ENCODE measurements at places on chromosomes 4 and X. TPM values are rescaled to one million over a fixed set of nuclear protein-coding genes. Genes with fewer than 3 reads are reported as not detected.

XAGE2 gene
- polyA plus RNA-seq: not detected

GUCY1A1 gene
- 23.3 TPM for polyA plus RNA-seq

TRPC5OS gene
- polyA plus RNA-seq: 0.17 TPM

TBL1X gene
- polyA plus RNA-seq: 16.0 TPM

CENPVL2 gene
- polyA plus RNA-seq: 7.7 TPM

MFAP3L gene
- 19.9 TPM for polyA plus RNA-seq

MAGEA11 gene
- not detected for polyA plus RNA-seq

EDA2R gene
- polyA plus RNA-seq: 3.0 TPM

GRCh38 chr4:73028621-73029020 lies 40.9 kb downstream of the COX18 start:
- no peak for DNase-seq

DNA sequence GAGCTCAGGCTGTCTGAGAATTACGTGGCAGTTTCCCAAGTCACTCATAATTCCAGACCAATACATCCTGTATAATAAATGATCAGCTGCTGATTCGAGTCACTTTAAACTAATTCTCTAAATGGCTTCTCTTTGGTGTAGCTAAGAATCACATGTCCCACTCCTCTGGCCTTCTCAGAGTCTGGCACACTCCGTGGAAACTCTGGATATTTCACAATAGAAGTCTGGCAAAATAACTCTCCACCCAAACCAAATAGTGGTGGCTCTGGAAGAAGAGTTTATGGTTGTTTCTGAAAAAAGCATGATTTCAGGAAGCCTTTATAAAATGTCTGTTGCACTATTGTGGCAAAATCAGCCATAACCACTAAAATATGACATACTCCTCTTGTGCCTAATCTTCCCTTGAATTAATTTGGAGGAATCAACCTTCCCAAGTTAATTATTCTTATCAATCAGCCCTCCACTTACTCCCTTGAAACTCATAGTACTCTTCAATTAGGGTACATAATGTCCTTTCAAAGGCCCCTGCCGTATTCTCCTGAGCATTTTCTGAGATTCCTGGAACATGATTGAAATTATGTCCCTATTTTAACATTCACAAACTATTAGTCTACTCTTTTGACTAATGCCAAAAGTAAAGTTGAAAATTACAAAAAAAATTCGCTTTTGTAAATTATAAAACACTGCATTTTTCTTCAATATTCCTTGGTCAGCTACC lies 991.6 kb downstream of the FAT4 start:
- no peak for DNase-seq

DNA sequence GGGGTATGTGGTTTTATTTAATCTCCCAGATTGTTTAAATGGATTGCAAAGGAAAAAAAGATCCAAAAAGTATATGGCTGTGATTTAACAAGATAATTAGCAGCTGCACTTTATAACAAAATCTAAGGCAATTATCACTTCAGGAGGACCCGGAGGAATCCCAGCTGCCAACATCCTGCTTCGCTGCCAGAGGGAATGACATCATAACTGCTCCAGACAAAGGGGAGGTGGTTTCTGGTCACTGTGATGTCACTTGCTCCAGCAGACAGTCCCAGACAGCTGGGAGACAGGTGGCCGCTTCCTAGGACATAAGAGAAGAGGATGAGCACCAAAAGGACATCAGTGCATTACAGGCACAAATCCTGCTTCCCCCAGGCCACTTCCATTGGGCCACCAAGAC lies 371.0 kb downstream of the BCOR start:
- DNase-seq: peak; percentile 46

DNA sequence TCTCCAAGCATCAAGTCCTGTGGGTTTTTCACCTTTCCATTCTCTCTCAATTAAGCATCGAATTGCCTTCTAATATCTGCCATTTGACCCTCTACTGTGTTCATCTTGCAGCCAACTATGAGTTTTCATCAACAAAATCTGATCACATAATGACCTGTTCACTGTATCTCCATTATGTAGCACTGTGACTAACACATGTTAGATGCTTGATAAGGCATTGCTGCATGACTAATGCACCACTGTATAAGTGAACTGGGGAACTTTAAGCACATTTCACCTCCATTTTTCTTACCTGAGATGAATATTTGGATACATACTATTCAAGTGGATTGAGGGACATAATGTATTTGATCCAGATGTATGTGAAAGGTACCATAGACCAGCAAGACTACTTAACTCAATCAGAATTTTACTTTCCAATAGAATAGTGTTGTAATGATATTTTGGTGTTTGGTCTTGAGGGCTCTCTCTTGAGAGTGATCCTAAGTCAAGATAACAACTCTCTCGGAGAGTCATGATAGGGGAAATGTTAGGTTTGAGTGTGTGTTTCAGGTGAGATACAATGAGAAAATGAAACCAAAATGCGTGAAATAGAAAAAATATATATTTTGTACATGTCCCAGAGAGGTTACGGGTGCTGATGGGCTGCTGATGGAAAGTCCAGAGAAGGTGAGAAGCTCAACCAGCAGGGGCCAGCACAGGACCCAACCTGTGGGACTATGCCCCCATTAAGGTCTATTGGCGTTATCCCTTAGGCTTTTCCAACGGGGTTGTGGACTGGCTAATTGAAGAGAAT lies 60.2 kb upstream of the HS3ST1 start:
- no peak for DNase-seq

GRCh38 chr4:155339999-155340398 lies 36.8 kb downstream of the MAP9 start:
- DNase-seq: no peak

DNA sequence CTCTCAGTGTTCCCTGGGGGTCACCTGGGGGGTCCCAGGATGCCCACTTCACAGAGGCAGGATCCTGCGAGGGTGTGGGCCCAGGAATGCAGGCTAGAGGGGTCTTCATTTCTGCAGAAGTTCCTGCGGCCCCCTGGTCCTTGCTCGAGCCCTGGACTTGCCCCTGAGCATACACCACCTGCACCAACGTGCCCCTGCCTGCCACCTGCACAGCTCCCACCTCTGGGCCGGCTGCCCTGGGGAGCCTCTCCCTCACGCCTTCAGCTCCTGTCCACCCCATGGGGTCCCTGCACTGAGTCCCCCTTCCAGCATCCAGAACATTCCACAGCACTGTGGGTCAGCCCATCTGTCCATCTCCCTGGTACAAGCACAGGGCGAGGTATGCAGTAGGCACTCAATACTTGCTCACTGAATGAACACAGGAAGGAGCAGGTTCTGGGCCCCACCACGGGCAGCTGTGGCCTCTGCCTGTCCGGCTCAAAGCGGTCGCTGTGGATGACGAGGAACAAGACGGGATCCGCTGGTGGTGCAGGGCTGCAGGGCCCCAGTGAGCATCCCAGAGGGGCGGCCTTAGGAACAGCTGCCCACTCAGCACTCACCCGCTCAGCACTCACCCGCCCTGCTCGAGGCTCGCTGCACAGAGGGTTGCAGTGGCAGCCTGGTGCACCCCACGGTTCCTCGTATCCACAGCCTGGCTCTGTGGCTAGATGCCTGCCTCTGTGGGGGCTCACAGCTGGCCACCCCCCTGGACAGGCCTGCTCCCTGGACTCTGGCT lies 70.5 kb upstream of the MXD4 start:
- DNase-seq: no peak

- DNase-seq: no peak
These were observed 21.5 kb upstream of the TMSB4X start for GRCh38 chrX:12953420-12953819.

DNA sequence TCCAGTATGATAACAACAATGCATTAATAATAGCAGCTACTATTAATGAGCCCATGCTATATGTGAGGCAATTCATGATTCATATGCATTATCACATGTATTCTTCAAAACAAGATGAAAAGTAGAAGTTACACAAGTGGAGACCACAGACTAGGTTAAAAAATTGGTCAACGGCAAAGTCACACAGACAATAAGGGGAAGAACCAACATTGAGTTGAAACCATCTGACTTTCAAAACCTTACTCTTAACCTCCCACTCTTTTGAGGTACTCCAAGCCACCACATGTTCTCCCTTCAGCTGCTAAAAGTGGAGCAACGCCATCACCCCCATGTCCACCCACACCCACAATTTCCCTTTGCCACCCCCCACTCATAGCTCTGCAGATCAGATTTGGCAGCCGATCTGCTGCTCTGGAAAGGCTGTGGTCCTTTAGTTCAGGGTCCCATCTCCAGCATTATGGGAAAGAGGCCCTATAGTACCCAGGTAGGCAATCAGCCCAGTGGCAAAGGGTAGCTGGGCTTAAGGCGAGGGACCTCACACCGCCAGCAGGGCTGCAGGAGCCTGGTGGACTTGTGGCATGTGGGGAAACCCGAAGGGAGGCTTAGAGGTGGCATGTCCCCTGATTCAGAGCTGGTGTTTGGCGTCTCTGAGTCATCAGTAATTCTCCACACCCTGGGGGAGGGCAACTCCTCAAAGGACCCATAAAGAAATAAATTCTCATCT lies 33.5 kb upstream of the CYBB start:
- DNase-seq: no peak

DNA sequence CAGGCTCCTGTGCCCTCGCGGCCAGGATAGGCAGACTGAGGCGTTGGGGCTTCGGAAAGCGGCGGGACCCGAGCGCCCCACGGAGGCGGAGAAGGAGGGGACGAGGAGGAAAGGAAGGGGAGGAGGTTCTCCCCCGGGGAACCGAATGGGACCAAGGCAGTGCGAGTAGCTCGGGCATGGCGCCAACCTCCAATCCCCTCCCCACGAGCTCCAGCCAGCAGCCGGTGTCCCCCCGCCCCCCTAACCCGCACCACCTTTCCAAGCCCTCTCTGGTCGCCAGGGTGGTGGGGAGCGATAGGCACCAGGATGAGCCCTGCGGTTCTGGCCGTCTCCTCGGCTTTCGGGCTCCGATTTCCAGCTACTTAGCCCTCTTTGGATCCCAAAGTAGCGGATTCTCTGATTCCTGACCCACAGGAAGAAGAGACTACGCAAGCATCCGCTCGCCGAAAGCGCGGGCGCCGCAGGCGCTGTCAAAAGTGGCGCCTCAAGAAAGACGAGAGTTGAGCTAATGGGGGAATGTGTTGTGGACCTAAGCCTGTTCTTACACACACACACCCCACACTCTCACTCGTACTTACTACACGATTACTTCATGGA lies 15.2 kb upstream of the ZIC3 start:
- no peak for DNase-seq

- DNase-seq: no peak
These were observed 229.5 kb downstream of the MAPK10 start for GRCh38 chr4:86130160-86130933.

DNA sequence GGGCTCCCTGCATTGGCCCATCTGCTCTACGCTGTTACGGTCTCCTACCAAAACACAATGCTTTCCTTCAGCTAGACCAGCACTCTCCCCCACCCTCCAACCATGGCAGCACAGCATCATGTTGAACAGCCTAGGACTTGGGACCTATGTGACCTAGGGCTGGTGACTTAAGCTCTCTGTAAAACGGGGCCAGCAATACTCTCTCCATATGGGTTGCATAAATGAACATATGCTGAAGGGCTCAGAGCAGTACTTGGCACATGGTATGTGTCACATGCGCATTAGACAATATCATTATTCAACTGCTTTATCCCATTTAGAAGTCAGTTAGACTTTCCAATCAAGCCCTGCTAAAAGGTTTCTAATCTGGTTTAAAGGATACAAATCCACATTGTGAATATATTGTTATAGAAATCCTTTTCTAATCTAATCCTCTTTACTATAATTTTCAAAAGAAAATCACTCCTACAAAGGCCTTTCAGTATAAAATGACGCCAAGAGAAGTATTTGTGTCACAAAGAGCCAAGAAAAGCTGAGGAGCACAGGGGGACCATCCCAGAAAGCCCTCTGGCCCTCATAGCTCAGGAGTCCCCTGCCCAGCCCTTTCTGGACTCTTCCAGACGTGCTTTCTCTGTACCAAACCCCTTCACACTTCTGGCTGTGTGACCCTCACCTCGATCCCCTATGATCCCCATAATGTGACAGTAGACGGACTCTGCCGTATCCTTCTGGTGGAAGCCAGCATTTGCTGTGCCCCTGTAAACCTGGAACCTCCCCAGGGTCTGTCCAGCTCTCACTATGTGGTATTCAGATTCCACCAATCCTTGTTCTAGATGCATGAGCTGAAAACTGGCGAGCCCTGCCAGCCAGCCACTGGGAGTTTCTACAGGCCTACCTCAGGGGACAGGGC lies 42.3 kb downstream of the NSG1 start:
- DNase-seq: no peak

DNA sequence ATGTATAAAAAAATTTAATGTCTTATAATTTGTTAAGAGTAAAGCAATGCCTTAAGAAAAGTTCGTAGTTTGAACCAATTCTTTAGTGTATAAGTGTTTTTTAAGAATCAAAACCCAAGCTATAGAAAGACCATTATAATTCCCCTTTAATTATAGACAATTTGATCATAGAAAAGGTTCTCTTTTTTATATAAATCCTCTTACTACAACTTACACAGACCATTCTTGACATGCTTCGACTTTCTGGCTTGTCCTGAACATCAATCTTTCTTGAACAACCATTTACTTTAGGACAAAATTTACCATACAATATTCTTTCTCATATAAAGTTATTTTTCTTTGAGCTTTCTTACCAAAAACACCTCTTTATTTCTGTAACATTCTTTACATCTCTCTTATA lies 330.5 kb upstream of the SPANXN1 start:
- DNase-seq: no peak

GRCh38 chr4:3682236-3683076 lies 83.7 kb upstream of the ADRA2C start:
- DNase-seq: no peak

DNA sequence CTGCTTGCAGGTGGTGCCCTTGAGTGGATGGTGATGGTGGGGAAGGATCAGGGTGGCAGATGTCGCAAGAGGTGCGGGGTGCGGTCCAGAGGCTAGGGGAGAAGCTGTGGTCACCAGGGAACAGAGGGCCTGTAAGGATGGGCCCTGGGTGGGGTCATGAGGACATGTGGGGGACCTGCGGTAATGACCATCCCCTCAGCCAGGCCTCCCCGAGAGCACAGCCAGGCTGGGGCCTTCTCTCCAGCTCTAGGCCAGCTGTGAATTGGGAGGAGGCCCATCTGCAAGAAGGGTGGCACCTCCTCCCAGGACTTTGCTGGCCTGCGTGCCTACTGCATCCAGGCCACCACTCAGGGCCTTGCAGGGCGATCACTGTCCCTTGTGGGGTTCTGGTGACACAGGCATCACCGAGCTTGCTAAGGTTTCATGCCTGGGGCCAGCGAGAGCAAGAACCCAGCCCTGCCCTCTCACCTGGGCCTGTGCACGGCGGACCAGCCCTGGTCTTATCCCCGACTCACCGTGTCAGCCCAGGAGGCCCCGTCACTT lies 34.1 kb upstream of the MXD4 start:
- no peak for DNase-seq

DNA sequence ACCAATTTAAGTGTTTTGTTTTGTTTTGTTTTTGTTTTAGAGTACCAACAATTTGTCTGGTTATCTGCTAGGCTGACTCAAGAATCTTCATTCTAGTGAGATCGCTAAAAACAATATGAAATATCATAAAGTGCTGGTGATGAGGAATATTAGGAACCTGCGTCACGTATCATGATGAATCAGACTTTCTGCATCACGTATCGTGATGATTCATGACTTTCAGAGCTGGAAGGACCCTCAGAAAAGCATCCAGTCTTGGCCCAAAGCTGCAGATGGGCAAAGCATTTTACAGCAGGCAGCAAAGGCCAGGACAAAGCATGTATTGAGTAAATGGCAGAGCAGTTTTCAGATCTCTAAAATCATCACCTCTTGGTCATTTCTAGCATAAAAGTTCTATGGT lies 278.0 kb upstream of the BOD1L1 start:
- DNase-seq: no peak

- DNase-seq: peak; percentile 18
These were observed 145.8 kb upstream of the ATP6AP2 start for GRCh38 chrX:40434947-40435346.

GRCh38 chr4:92522356-92522755 lies 218.6 kb downstream of the GRID2 start:
- DNase-seq: no peak
